CD4-positive, alpha-beta T cell treated with Interleukin-4 for 1 hour (primary cell): ENCODE measurements at places on chromosomes 11 and 22.
A peak's percentile ranks its signal among the peaks of the same experiment; 100 is the strongest.

- no peak for DNase-seq
Measured at GRCh38 chr11:2882396-2883110, 3.0 kb downstream of the CDKN1C start.

GRCh38 chr11:116610190-116610589 lies 162.6 kb downstream of the BUD13 start:
- DNase-seq = no peak

- no peak for DNase-seq
Measured at GRCh38 chr11:71502871-71503435, 24.1 kb upstream of the KRTAP5-7 start.

DNA sequence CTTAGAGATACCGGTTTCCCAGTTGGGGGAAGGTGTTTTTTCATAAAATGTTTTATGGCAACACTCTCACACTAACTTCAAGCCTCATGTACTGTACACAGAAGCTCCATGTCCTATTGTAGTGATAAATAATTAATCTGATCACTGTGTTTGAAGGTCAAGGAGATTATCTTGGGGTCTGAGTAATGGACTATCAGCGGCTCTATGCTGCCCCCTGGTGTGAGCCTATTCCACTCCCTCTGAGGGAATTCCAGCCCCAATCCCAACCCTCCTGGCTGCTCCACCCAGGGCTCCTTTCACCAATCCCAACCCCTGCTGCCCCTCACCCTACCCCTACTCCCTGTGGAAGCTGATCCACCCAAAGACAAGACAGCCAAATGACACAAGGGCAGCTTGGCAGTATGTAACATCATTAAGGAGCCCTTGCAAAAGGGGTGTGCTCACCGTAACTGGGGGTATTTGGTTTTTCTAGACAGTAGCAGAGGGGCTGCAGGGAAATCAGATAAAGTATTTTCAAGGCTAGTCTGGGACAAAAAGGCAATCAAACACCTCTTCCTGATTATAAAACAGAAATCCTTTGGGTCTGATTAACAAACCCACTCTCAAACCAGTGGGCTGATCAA lies 22.3 kb downstream of the HPS4 start:
- peak; percentile 29 for DNase-seq

DNA sequence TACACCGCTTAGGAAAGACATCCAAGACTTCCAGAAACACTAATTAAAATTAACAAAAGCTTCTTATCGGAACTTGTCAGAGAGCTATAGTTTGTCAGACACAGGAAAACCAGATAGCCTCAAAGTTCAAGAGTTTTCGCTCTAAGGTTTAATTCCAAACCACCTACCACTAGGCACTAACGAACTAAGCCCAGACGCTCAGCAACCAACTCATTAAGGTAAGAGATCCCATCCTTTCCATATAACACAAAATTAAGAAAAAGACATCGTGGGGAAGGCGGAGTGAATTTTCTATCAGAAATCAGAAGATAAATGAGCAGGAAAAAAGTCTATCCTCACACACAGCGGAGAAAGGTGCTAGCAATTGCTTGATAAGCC lies 382 bp downstream of the IMMP1L start:
- DNase-seq = no peak

- no peak for DNase-seq
Measured at GRCh38 chr11:8011371-8011770, 24.2 kb downstream of the EIF3F start.

DNA sequence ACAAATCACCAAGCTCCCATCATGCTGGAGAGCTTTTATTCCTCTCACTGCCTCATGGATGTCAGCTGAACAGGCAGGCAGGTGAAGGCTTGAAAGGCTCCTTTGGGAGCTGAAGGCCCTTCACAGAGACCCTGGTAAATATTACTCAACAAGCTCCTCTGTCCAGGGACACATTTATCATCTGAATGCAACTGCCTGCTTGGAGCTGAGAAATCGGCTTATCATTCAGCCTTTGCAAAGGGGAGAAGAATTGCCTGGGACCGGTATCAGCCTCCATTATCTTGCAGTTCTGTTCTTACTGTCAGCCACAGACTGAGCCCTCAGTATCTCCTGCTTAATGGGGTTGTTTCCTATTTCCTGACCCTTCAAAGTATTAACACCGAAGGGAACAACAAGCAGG lies 113.8 kb upstream of the PITPNB start:
- no peak for DNase-seq

DNA sequence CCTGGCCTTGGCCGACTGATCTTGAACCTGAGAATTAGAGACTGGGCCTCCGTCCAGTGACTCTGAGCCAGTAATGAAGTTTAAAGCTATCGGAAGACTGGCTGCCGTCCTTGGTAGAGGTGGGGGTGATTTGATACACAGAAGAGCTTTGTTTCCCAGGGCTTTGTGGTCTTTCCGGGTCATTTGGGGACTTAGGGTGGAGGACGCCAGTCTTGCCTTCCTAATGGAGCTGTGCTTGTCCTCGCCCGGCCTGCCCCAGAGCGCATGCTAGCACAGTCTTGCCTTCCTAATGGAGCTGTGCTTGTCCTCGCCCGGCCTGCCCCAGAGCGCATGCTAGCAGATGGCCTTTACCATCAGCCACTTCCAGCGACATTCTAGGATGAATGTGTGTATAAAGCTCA lies 65.8 kb downstream of the ST3GAL4 start:
- DNase-seq = no peak

GRCh38 chr11:120510406-120511115 lies 987 bp upstream of the GRIK4 start:
- DNase-seq = no peak

GRCh38 chr11:62958547-62959421 lies 26.0 kb downstream of the SLC22A6 start:
- DNase-seq = no peak

DNA sequence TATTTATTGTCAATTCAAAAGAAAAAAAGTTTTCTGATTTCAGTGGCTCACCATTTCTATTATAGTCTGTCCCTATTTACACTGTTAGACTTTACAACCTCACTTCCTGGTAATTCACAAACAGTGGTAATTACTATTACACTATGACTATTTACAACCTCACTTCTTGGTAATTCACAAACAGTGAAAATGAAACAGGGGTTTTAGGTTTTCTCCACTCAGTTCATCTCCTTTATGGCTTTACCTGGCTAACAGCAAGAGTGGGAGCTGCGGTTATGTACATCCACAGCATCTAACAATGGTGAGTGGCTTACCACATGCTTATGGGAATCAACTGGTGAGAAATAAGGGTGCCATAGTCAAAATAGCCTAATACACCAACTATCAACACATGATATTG lies 166.4 kb downstream of the CASP12 start:
- DNase-seq = no peak
